ENCODE measurements at places on chromosomes 11 and 22.
A peak's percentile ranks its signal among the peaks of the same experiment; 100 is the strongest.

GRCh38 chr22:41334215-41334614 lies 32.9 kb downstream of the ZC3H7B start:
- no peak for DNase-seq

DNA sequence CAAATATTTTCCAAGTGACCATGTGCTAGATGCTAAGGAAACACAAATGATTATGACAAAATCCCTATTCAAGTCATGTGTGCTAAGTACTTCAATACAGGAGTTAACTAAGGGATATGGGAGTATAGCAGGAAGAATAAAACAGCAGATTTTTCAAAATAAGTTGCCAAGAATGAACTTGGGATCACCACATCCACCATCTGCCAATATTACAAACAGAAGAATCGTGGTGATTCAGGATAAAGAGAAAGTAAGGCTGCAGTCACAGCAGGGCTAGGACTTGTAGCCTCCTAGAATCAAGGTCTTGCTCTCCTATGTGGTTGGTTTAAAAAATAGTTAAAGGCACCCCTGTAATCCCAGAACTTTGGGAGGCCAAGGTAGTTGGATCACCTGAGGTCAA lies 34.3 kb downstream of the MRTFA start:
- DNase-seq, result no peak

DNA sequence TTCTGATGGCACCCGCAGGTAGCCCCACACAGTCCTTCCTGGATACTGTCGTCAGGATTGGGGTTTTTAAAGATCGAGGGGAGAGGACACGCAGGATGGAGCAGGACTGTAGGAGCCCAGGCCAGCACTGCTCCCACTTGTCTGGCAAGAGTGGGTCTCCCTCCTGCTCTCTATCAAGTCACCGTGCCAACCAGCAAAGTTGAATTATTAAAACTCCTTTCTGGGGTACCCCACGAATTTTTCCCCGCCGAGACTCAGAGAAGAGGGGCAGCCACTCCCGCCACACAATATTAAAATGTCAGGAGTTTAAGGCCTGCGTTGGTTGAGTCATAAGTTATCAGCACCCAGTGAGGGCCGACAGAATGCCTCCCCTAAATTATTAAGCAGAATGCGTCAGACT lies 10.1 kb downstream of the LMO1 start:
- no peak for DNase-seq

DNA sequence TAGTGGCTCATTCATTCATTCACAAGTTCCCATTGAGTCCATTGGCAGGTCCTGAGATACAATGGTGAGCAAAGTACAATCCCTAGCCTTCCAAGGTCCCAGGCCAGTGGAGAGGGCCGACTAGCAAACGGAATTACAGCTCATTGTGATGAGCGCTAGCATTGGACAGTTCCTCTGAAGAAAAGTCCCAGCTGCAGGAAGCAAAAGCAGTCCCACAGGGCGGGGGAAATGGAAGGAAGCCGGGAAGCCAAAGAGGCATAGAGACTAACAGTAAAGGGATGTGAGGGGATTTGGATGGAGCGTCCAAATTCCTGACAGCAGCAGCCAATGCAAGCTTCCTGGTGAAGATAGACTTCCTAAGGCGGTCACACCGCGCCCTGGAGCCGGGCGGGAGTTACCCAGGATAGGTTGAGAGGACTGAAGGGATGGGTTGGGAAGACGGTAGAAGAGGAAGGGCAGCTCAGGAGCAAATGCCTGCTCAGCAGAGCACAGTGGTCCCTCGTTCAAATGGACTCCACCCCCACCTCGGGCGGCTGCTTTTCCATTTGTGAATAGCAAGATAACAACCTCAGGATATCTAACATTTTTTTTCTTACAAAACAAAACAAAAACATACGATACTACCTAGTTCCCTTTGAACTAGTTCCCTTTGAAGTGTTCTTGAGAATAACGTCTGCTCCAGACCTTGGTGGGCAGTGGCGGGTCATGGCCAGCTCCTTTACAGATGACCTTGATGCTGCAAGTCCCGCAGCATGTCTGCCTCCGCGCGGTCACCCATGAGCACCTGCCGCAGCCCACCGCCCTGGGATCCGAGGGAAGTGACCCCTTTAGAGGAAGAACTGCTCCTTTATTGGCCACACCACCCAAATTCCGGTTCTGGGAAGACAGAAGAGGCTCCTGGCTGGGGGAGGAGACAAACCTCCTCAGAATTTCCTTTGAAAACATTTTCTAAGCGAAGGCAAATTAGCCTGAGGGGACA lies 132.9 kb downstream of the RASSF10 start:
- no peak for DNase-seq

DNA sequence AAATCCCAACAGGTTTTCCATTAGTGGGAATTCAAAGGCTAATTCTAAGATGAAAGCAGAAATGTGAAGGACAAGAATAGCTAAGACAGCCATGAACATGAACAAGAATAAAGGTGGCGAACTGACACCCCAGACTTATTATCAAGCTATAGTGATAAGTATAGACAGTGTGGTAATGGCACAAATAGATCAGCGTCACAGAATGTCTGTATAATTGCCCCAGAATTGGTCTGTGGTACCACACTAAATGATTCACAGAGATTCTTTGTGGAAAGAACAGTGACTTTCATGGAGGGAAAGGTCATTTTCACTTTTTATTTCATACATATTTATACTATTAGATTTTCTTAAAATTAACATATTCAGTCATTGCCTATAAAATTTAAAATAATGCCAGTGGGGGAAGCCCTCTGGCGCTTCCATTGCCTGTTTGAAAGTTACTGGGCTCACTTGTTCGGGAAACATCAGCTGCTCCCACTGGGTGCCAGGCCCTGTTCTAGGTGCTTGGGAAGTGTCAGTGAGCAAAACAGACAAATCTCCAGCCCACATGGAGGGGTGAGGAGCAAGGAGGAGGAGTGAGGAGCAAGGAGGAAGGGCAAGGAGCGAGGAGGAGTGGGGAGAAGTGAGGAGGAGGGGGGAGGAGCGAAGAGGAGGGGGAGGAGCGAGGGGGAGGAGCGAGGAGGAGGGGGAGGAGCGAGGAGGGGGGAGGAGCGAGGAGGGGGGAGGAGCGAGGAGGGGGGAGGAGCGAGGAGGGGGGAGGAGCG lies 11.3 kb upstream of the NLRP6 start:
- peak; percentile 32 for DNase-seq

GRCh38 chr11:103731670-103732069 lies 304.8 kb upstream of the DDI1 start:
- no peak for DNase-seq

Data from activated naive CD8-positive, alpha-beta T cell treated with anti-CD3 and anti-CD28 coated beads for 36 hours (primary cell).